Myocyte (in vitro differentiated cells): ENCODE measurements at places on chromosomes 13 and 19. TPM values are rescaled to one million over a fixed set of nuclear protein-coding genes. Genes with fewer than 3 reads are reported as not detected.

DNA sequence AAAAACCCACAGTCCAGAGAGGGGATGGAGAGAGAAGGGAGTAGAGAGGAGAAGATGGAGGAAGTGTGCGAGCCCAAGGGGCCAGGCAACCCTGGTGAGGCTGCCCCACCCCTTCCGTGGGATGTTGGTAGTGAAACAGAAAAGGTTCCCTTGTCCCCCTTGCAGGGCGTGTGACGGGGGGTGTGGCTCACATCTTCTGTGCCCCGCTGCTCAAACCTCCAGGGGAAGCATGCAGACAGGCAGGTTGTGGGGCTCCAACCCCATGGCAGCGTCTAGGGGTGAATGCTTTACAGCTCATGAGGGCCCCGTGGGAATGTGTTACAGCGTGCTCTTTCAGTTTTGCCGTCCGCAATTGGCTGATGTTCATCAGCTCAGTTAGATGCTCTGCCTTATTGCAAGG, 14.7 kb upstream of the EVI5L start:
- DNase-seq: no peak

GRCh38 chr13:105410602-105411001, 1124.9 kb downstream of the EFNB2 start:
- peak; percentile 69 for DNase-seq

NLRP7 gene
- not detected in 2 replicates for total RNA-seq

NOVA2 gene
- total RNA-seq: not detected in 2 replicates

SPACA4 gene
- not detected in 2 replicates for total RNA-seq

DNA sequence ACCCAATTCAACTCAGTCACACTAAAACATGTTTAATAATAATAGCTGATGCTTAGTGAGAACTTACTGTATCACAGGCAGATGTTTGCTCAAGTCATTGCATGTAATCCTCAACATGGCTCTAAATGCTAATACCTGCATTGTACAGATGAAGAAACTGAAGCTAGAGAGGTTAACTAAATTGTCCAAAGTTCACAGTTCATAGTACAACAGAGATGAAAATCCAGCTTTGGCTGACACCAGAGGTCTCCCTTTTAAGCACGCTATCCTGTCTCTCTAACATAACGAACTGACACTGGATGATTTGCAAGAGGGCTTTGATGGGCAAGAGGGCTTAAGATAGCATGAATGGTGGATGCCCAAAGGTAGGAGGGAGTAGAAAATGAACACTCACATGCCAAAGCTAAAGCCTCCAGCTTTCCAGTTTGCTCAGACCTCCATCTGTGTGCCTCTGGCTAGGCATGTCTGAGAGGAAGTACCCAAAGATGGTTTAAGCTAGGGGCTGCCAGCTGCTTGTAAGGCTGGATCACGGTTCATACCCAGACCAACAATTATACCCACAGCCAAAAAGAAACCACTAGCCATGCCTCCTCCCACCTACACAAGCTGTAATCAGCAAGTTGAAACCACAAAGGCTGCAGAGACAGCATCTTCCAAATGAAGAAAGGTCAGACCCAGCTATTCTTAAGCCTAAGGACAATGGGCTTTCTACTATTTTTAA, 196.9 kb upstream of the UBL3 start:
- peak; percentile 72 for DNase-seq

DNA sequence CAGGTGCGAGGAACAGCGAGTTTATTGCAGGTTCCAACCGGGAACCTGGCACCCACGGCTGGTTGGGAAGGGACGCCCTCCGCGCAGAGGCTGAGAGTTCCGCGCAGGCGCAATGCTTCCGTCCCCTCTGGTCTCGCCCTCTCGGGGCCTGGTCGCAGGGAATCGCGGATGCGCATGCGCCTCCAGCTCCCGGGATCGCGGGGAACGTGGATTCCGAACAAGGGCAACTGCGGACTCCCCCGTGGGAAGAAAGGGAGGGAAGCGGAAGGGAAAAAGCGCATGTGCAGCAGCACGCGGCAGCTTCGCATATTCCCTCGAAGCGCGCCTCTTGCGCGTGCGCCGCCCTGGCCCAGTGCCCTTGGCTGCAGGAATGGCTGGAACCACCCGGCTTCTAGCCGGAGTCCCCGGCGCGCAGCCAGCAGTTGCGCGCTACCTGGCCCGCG, 1.1 kb downstream of the TSSK6 start:
- no peak for DNase-seq

KLK3 gene
- total RNA-seq: not detected in 2 replicates

ARRDC5 gene
- 0.16 TPM in 1 of 2 replicates, not detected in the other for total RNA-seq

DNA sequence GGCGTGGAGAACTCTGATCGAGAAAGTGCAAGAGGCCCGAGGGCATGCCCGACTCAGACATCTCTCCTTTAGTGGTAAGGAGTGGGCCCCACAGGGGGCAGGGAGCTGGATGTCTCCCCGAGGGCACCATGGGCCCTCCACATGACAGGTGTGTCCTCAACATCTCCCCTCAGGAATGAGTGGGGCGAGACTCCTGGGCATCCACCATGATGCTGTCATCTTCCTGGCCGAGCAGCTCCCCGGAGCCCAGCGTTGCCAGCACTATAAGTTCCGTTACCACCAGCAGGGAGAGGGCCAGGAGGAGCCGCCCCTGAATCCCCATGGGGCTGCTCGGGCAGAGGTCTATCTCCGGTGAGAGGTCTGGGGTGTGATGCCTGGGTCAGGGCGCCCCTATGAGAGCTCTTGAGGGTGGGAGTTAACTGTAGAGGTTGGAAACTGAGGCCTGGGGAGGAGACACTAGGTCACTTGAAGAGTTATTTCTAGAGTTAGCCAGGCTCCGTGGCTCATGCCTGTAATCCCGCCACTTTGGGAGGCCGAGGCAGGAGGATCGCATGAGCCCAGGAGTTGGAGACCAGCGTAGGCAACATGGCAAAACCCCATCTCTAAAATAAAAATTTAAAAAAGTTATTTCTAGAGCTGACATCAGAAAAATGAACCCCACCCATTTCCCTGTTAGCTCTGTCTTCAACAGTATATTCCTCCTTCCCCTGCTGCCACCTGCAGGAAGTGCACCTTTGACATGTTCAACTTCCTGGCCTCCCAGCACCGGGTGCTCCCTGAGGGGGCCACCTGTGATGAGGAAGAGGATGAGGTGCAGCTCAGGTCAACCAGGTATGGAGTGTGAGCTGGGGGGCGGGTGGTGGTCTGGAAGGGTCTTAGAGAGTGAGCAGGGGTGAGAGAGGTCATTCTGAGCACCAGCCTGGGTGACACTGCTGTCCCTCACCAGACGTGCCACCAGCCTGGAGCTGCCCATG, 5.1 kb downstream of the IGFLR1 start:
- DNase-seq: no peak

DNA sequence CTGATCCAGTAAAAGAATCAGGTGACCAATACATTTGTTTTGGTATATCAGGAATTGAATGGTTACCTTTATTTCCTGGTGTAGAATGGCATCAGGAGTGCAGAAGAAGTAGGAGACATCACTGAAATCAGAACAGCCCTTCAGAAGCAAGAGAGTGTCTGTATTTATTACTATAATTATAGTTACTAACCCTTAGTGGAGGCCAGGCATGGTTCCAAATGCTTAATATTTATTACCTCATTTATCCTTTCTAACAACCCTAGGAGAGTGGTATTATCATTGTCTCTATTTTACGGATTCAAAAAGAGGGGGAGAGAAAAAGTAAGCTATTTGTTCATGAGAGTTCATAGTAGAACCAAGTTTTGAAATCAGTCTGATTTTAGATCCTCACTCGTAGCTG, 1292.9 kb downstream of the PCDH9 start:
- no peak for DNase-seq

DNA sequence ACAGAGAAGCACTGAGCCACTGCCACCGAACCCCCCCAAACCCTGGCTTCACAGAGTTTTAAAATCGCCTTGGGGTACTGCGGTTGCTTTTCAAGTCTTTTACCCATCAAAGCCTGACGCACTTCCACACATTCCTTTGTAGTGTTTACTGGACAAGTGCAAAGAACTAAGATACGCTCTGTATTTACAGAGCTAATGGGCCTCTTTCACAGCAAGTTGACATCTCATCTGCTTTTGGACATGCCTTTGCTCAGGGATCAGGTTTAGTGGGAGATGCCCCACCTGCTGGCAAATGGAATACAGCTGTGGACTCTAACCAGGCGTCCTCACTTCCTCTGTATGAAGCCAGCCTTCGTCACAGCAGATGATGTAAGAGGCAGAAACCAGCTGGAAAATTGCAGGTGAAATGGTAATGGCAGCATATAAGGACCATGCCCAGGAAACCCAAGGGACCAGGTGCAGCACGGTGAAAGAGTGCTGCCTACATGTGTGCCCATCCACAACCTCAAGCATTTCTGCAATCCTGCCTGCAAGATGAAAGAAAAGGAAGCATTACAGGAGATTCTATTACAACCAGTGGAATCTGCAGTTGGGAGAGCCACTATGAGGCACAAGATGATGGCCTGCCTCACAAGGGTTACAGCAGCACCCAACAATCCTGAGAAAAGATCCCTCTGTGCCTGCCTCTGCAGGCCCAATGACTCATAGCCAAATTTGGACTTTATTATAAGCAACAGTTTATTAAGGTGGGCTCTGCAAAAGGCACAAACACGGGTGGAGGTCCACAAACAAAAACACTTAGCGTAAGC, 34.7 kb downstream of the BRD4 start:
- DNase-seq: peak; percentile 38

GRCh38 chr13:94435604-94436226, 43.8 kb downstream of the DCT start:
- peak; percentile 67 for DNase-seq

- DNase-seq: no peak
Observed at GRCh38 chr19:38980583-38981374, 5.2 kb upstream of the FBXO17 start.

- DNase-seq: no peak
Observed at GRCh38 chr19:41853768-41854167, 6.3 kb upstream of the RPS19 start.

DNA sequence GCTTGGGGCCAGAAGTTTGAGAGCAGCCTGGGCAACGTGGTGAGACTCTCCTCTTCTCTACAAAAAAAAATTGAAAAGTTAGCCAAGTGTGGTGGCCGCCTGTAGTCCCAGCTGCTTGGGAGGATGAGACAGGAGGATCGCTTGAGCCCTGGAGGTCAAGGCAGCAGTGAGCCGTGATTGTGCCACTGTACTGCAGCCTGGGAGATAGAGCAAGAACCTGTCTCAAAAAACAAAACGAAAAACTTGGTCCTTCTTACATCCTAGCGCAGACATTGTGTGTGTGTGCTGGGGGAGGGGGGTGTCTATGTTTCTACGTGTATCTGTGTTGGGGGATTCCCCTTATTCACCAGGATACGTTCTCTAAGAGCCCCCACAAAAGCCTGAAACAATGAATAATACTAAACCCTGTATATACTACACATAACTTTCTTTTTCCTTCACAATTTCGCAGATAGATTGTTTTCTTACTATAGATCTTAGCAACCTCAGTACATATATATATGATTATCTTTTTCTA, 7.9 kb downstream of the AXL start:
- DNase-seq: no peak

DNA sequence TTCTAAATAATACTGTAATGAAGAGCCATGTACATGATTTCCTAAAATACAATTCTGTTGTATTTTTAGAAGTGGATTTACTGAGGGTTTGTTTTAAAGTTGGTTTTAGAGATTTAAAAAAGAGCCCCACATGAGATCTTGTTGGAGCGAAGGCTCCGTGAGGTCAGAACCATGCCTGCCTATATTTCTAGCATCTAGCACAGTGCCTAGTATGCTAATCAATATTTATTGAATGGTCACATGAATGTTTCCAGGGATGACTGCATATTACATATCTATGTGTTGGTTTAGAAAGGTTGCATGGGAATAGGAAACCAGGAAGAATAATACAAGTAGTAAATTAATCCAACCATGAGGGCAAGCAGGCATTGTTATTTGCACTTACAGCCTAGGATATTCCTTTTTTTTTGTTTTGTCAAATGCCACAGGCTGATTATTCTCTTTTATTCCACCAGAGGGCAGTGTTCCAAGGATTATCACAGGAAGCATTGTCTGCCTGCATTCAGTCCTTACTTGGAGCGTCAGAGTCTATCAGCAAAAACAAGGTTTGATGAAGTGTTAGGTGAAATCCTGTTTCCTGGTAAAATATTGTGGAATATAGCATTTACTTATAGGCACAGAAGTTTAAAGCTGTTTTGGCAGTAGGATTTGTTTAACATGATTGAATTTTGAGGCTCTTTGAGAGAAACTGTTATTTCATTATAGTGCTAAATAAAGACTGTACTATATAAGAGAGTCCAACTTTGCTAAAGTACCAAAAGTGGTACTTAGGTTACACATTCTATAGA, 46.8 kb downstream of the COG3 start:
- DNase-seq: peak; percentile 79

ZNF44 gene
- total RNA-seq: 8.2 and 8.7 TPM in 2 replicates

RETN gene
- total RNA-seq: not detected in 2 replicates

DNA sequence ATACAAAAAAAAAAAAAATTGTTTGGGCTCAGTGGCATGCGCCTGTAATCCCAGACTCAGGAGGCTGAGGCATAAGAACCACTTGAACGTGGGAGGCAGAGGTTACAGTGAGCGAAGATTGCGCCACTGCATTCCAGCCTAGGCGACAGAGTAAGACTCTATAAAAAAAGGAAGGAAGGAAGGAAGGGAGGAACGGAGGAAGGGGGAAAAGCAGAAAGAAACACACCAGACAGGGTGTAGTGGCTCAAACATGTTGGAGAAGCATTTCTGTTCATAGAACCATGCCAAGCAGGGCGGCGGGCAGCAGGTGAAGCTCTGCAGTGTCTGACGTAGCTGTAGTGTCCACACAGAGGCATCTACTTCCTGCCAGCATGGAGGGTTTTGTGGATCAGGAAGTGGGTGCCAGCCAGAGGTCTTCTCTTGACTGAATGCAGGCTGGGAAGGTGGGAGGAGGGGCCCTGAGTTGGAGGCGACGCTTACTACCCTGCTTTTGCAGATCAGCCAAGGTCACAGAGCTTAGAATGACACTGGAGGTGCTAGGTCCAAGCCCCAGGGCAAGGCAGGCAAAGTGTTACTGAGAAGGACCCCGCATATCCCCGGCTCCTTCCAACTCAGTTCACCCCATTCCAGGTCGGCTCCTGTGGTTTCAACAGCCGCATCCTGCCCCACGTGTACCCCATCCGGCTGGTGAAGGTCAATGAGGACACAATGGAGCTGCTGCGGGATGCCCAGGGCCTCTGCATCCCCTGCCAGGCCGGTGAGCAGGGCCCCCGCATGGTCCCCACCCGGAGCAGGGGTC, 11.6 kb upstream of the PGLS start:
- peak; percentile 31 for DNase-seq

GRCh38 chr13:33679658-33680012, 138.3 kb upstream of the RFC3 start:
- no peak for DNase-seq

CEACAM8 gene
- not detected in 2 replicates for total RNA-seq

ZNF416 gene
- 5.0 and 7.0 TPM in 2 replicates for total RNA-seq

DNA sequence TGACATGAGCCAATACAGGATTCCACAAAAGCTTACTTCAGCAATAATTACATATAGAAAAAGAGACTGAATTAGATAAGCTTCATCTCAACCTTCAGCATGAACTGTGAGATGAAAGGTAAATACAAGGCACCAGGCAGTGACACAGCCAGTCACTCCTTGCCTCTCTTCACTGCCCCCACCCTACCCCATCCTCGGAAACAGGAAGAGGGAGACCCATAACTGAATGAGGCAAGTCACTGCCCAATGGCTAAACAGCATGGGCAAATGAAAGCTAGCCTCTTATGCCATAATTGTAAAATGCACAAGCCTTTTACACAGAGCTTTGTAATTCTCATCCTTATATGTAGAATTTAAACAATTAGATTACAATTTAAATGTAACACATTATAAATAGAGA, 1.7 kb downstream of the ZNF160 start:
- peak; percentile 31 for DNase-seq
